Stimulated activated CD4-positive, alpha-beta T cell treated with anti-CD3 and anti-CD28 coated beads, Interleukin-12 subunit alpha, Interleukin-12 subunit beta, amount 100 ng/mL, for 24 hours (primary cell): ENCODE measurements at places on chromosomes 6 and 20.

DNA sequence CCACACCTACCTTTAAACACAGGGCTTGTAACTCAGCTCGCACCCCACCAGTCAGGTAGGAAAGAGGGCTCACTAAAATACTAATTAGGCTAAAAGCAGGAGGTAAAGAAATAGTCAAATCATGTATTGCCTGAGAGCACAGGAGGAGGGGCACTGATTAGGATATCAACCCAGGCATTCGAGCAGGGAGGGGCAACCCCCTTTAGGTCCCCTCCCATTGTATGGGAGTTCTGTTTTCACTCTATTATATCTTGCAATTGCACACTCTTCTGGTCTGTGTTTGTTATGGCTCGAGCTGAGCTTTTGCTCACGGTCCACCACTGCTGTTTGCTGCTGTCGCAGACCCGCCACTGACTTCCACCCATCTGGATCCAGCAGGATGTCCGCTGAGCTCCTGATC, 657.2 kb downstream of the PRIM2 start:
- no peak for DNase-seq

- DNase-seq: no peak
These were observed 14.9 kb upstream of the NUP153 start for GRCh38 chr6:17721671-17722070.

DNA sequence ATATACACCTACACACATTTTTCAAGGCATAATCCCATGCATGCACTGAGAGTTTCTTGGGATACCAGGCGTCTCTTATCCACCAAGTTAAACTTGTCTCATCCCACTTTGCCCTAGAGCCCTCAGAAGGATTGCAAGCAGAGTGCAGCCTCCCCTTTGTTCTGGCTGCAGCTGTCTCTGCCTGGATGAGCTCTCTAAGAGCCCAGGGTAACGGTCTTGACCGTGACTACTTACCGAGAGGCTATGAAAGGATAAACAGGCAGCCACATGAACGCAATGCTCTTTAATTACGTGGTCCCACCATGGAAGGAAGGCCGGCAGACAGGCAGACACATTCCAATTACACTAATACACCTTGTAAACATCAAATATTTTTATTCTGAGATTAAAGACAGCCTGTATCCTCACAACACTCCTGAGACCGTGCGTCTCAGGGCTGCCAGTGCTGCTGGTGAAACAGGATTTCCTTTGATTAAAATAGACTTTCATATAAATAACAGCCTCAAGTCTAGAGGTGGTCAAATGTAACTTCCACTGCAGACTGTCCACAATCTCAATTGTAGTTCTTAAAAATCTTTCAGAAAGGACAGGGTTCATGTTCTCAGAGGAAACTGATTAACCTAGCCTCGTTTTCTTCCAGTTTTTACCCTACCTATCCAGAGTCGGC, 210.0 kb upstream of the PRDM1 start:
- DNase-seq: no peak

GRCh38 chr20:60036746-60037499, 78.7 kb downstream of the CDH26 start:
- no peak for DNase-seq

- no peak for DNase-seq
These were observed 32.7 kb downstream of the PTPRK start for GRCh38 chr6:128487746-128488145.

DNA sequence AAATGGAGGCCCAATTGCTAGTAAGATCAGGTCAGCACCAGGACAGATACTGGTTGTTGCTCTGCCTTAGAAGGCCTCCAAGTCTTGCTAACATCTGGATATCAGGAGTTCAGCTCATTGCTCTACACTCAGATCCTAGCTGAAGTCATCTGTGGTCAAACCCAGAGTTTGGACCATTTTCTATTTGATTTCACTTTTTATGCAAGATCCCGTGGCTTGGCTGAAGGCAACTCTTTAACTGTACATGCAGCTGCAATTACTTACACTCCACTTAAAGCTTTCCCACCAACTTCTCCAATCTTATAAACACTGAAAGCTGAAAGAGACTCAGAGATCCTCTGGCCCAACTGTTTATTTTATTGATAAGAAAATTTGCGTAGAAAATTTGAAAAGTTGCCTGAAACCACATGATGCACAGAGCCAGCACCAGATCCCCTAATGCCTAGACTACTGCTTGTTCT, 2.7 kb downstream of the SLC17A2 start:
- no peak for DNase-seq

DNA sequence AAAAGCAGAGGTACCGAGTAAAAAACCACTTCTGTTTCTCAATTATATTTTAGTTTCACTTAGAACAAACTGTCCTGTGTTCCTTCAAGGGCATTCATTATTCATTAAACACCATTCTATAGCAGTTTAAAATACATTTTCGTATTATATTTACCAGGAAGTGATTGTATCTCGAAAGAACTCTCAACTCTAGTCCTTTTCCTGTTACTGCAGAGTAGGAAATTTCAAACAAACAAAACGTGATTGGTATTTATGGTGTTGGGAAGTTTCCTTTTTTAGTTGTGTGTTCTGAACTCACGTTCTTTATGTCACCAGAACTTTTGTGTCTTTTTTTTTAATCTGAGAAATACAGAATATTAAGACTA, 139.5 kb upstream of the BTBD3 start:
- DNase-seq: no peak

- no peak for DNase-seq
These were observed 67.8 kb upstream of the RALGAPA2 start for GRCh38 chr20:20780127-20780824.

DNA sequence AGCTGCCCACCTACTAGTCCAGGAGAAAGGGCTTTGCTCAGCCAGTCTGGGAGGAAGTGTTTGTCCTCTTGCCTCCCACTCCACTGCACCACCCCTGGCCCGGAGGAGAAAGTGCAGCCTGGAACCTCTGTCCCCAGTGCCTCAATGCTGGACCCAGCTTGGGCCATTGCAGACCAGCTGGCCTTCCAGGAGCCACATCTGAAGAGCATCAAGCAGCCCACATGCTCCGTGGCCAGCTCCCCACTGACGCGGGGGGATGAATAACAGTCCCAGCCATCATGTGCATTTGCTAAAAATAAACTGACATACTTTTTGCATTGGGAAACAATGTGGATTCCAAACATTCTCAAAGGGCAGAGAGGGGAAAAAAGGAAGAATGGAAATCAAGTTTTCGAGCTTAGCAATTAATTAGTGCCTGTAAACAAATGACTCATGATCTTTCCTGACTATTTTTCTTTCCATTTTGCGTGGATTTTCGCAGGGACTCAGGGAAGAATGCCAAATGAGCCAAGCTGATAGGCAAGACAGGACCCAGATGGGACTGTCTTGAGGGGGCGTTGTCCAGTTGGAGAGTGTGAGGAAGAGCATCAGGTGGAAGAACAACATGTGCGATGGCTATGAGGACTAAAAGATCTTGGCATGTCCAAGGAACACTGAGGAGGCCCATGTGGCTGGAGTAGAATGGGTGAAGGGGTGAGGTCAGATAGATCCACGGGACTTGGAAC, 34.1 kb downstream of the CEBPB start:
- no peak for DNase-seq
